ENCODE measurements at places on chromosomes 6 and 20.

- no peak for DNase-seq
Measured at GRCh38 chr20:60905919-60906318, 346.1 kb upstream of the CDH4 start.

DNA sequence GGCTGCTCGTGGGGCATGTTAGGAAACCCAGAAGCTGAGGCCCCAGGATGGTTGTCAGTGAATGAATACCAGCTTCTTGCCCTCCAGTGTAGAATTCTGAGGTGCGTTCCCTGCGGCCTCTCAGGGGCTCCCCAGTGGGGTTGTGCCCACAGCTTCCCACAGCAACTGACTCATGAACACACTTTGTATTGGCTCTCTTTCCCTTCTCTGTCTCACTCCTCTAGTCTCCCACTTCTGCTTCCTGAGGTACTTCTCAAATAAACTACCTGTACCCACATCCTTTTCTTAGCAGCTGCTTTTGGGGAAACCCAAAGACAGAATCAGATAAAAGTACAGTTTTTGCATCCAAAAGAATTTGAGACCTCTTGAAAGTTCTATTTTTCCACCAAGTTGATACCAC is 107.7 kb upstream of the JAG1 start:
- DNase-seq, result no peak

DNA sequence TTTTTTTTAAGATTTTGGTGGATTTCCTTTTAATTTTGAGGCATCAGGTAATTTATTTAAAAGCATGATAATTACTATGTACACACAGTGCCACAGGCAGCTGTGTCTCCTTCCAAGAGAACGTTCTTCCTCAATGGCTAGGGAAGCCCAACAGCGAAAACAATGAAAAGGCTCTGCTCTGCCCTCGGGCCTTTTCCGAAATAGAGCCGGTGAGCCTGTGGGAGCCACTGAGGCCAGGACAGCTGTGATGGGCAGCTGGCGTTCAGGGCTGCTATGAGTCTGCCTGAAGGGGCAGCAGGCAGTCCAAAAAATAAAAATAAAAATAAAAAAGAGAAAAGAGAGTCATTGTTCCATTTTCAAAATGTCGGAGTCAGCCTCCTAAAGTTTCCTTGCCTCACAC is 443.8 kb downstream of the KIF16B start:
- no peak for DNase-seq

GRCh38 chr20:23867152-23867776 is 12.3 kb downstream of the CST5 start:
- no peak for DNase-seq

- peak; percentile 46 for DNase-seq
Measured at GRCh38 chr20:50229156-50229607, 38.6 kb downstream of the CEBPB start.

GRCh38 chr6:55980627-55981211 is 105.3 kb upstream of the BMP5 start:
- DNase-seq, result peak; percentile 59

GRCh38 chr20:48683467-48684175 is 144.2 kb downstream of the PREX1 start:
- no peak for DNase-seq

DNA sequence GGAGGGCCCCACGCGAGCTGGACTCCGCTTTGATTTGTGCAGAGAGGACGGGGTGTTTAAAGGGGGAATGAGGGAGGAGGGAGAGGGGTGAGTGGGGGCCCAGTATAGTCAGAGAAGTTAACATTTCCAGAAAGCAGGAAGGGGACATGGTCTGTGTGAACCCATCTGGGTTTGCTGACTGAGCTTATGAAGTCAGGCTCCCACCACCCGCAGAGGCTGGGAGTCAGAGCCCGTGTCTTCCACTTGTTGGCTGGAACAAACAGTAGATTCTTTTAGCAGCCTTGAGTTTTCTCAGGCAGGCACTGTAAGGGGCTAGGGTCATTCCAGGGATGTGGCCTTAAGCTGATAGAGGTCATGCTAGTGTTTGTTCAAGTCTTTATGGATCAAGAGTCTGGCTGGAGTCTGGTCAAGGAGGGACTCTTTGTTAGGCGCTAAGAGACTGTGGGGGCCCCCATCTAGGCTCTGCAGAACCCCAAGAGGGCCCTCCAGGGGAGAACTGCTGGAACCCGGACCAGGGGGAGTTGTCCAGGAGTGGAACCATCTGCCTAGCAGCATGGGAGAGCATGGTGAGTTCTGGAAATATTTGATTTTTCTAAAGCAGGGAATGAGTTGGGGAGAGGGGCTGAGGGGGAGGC is 31.1 kb upstream of the FOXQ1 start:
- DNase-seq, result no peak

DNA sequence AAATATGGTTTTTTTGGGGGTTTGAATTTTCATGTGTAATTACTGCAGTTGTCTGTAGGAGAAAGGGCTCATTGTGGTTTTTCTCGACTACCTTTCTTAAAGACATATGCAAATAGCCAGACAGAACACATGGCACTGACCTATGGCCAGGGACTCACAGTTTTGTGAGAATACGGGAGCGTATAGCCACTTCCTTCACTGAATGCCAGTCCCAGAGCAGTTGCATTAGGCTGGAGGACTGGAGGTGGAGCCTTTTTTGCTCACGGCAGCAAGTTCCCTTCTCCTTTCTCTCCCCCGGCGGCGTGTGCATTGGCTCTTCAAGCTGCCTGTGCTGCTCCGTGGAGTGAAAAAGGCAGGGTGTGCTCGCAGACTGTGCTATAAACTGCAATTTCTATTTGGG is 114.9 kb downstream of the AKAP7 start:
- DNase-seq, result peak; percentile 76

- no peak for DNase-seq
Measured at GRCh38 chr6:12200761-12201160, 89.4 kb upstream of the EDN1 start.

DNA sequence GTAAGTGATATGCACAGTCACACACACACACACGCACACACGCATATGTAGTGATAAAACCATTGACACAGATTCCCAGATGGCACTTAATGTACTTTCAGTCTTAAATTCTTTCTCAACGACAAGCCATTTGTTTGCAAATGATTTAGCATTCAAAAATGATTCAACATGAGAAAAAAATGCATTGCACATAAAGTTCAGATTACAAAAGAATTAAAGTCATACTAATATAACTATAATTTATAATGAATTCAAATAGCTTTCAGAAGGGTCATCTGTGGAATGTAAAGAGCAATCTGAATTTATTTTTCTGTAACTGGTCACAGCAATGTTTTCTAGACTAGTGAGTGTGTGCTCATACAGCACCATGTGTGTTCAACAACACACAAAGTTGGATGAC is 521.6 kb upstream of the ZNF337 start:
- DNase-seq, result no peak

Data from suppressor macrophage (primary cell).